ENCODE measurements at places on chromosomes 6 and 20. TPM values are rescaled to one million over a fixed set of nuclear protein-coding genes. Genes with fewer than 3 reads are reported as not detected.

DNA sequence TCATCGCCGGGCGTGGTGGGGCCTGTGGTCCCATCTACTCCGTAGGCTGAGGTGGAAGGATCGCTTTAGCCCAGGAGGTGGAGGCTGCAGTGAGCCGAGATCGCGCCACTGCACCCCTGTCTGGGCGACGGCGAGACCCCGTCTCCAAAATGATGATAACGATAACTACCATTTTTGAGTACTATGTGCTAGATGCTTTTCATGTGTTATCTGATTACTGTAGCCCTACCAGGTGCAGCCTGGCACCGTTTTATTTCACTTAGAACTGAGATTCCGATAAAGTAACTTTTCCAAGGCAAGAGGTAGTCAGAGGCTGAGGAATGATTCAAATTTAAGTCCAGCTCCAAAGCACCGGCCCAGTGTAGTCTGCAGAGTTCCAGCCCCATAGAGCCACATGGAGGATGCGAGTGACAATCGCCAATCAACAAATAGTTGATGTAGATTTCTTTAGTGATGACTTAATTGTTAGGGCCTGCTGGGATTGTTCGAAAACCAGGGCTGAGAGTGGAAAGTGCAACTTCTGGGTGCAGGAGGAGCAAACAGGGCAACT is 727 bp downstream of the ERMARD start:
- H3K4me1 ChIP-seq, result peaks cover 30% of the 10 kb centered on the region
- H3K27ac ChIP-seq, result peak overlapping the region; percentile 79
- no peak for DNase-seq
- H3K4me3 ChIP-seq, result peak overlapping the region; percentile 95

GRCh38 chr6:100300221-100300736 is 164.4 kb downstream of the SIM1 start:
- H3K4me1 ChIP-seq, result no peaks in the 10 kb centered on the region
- H3K27me3 ChIP-seq, result peaks cover 3% of the 10 kb centered on the region
- no peaks in the 10 kb centered on the region for H3K36me3 ChIP-seq
- no peak overlapping the region for H3K27ac ChIP-seq
- no peak overlapping the region for H3K4me3 ChIP-seq
- DNase-seq, result no peak

- H3K27ac ChIP-seq, result no peak overlapping the region
- no peaks in the 10 kb centered on the region for H3K4me1 ChIP-seq
- H3K36me3 ChIP-seq, result no peaks in the 10 kb centered on the region
- H3K27me3 ChIP-seq, result no peaks in the 10 kb centered on the region
- H3K4me3 ChIP-seq, result no peak overlapping the region
- DNase-seq, result no peak
These were observed 8.7 kb upstream of the CST1 start for GRCh38 chr20:23759306-23759940.

GRCh38 chr20:41480054-41480770 is 113.6 kb upstream of the EMILIN3 start:
- no peak overlapping the region for H3K27ac ChIP-seq
- DNase-seq, result no peak
- no peak overlapping the region for H3K4me3 ChIP-seq
- peaks cover 19% of the 10 kb centered on the region for H3K4me1 ChIP-seq

DNA sequence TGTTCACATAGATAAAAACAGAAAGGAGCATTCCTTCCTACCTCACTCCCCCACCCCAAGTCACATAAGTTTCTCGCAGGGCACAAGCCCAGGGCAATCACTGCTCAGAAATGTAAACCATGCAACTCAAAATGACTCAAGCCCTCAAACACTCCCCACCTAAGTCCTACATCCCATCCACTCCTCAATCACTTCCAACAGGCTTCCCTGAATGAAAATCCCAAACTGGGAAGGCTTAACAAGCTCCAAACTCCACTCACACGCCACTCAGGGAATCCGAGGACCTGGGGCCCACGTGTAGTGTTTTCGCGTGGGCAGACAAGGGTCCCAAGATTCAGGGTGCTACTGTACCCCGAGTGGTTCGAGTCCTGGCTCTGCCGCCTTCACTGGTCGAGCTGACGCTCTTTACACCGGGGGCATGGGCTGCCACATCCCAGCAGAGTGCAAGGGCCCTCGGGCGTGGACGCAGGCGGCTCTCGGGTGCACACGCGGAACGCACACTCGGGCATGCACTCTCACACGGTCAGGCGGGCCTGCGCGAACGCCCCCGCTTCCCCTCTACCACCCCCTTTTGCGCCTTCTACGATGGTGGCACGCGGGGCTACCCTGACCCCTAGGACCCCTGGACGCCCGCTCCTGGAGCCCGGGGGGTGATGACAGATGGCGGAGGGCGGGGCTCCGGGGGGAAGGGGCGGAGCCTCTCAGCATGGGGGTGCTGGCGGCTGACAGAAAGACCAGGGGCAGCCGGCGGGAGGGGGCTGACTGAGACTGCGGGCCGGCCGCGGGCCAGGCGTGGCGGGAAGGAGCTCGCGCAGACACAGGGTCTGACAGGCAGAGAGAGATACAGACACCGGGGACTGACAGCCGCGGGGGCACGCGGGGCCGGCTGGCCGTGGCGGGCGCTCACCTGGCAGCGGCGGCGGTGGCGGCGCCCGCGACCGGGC is 657 bp downstream of the ZHX3 start:
- peak overlapping the region; percentile 91 for H3K4me3 ChIP-seq
- H3K4me1 ChIP-seq, result peaks cover 23% of the 10 kb centered on the region
- peaks cover 3% of the 10 kb centered on the region for H3K36me3 ChIP-seq
- no peaks in the 10 kb centered on the region for H3K27me3 ChIP-seq
- peak; percentile 65 for DNase-seq
- H3K27ac ChIP-seq, result peak overlapping the region; percentile 87

DNA sequence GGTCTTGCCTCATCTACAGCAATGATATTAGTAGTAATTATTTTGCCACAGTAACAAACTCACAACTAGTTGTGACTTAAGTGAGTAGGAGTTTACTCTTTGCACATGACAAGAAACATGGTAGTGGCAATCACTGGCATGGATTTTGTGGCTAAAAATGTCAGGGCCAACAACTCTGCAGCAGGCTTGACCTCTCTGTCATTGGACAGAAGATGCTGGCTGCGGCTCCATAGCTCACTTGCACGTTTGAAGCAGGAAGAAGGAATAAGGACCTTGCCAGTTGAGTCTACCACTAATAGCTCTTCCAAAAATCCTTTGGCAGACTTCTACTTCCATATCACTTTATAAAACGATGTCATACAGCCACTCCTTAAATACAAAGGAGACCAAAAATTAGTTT is 117.3 kb downstream of the ADGRG6 start:
- no peak for DNase-seq
- H3K4me3 ChIP-seq, result no peak overlapping the region
- H3K4me1 ChIP-seq, result no peaks in the 10 kb centered on the region
- no peaks in the 10 kb centered on the region for H3K36me3 ChIP-seq

- no peaks in the 10 kb centered on the region for H3K4me1 ChIP-seq
- H3K4me3 ChIP-seq, result no peak overlapping the region
- no peak overlapping the region for H3K27ac ChIP-seq
- DNase-seq, result no peak
These were observed 107.8 kb upstream of the CD93 start for GRCh38 chr20:23193801-23194384.

GRCh38 chr6:105135056-105135455 is 44.8 kb downstream of the POPDC3 start:
- H3K27ac ChIP-seq, result no peak overlapping the region
- H3K4me3 ChIP-seq, result no peak overlapping the region
- peaks cover 16% of the 10 kb centered on the region for H3K4me1 ChIP-seq
- no peak for DNase-seq
- peaks cover 33% of the 10 kb centered on the region for H3K27me3 ChIP-seq

- no peak overlapping the region for H3K4me3 ChIP-seq
- no peaks in the 10 kb centered on the region for H3K27me3 ChIP-seq
- H3K4me1 ChIP-seq, result no peaks in the 10 kb centered on the region
- no peak overlapping the region for H3K27ac ChIP-seq
- H3K36me3 ChIP-seq, result no peaks in the 10 kb centered on the region
- no peak for DNase-seq
These were observed 1515.9 kb upstream of the DEFB115 start for GRCh38 chr20:29741594-29741893.

GRCh38 chr6:155936551-155936950 is 480.9 kb upstream of the NOX3 start:
- H3K27me3 ChIP-seq, result no peaks in the 10 kb centered on the region
- H3K4me3 ChIP-seq, result no peak overlapping the region
- no peak for DNase-seq
- no peaks in the 10 kb centered on the region for H3K36me3 ChIP-seq

DNA sequence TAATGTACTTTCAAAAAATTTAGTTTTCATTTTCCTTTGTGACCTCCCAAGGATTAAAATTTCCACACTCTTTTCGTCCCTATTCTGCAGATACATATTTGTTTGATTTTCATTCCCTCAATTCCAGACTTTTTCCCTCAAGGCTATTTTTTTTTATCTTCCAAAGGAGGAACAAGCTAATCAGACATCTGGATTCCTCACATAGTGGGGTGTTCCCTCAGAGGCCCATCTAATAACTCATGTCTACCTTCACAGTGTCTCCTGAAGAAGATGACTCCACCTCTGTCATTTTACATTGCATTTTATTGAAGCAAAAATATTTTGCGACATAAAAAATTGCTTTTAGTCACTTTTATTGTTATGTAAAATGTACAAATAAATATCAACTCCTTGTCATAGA is 122.2 kb downstream of the RFPL4B start:
- no peaks in the 10 kb centered on the region for H3K36me3 ChIP-seq
- no peak overlapping the region for H3K4me3 ChIP-seq
- H3K27me3 ChIP-seq, result no peaks in the 10 kb centered on the region
- no peaks in the 10 kb centered on the region for H3K4me1 ChIP-seq
- no peak for DNase-seq
- no peak overlapping the region for H3K27ac ChIP-seq

GRCh38 chr6:24334285-24334684 is 23.6 kb downstream of the DCDC2 start:
- peaks cover 12% of the 10 kb centered on the region for H3K27me3 ChIP-seq
- H3K27ac ChIP-seq, result no peak overlapping the region
- H3K4me3 ChIP-seq, result no peak overlapping the region
- no peaks in the 10 kb centered on the region for H3K36me3 ChIP-seq

DNA sequence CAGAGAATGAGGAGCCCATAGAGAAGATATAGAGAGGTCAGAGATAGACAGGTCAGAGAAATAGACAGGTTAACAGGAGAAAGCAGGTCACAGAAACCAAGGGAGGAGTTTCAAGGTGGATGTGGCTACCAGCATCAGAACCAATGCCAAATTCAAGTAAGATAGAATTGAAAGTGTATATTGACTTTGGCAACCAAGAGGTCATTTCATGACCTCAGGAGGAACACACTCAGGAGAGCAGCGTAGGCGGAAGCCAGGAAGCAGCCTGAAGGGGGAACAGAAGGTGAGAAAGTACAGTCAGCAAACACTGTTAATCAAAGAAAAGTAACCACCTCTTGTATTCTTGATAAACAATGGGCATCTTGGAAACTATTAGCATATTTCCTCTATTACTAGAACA is 33.9 kb upstream of the ALDH8A1 start:
- H3K36me3 ChIP-seq, result peaks cover 60% of the 10 kb centered on the region
- no peak overlapping the region for H3K27ac ChIP-seq
- no peak overlapping the region for H3K4me3 ChIP-seq
- no peak for DNase-seq

ANKS1A gene
- 12.6 TPM for total RNA-seq

NANP gene
- 2.3 TPM for total RNA-seq

HMGN4 gene
- total RNA-seq, result 74.5 TPM

NOL7 gene
- 67.5 TPM for total RNA-seq

DAAM2 gene
- not detected for total RNA-seq

AVP gene
- not detected for total RNA-seq

CRISP2 gene
- not detected for total RNA-seq

GCM1 gene
- total RNA-seq, result 0.29 TPM
